ENCODE measurements at places on chromosomes 3 and 15. TPM values are rescaled to one million over a fixed set of nuclear protein-coding genes. Genes with fewer than 3 reads are reported as not detected.
A peak's percentile ranks its signal among the peaks of the same experiment; 100 is the strongest.

GRCh38 chr3:134295930-134296329, 45.3 kb upstream of the RYK start:
- DNase-seq, result no peak

DNA sequence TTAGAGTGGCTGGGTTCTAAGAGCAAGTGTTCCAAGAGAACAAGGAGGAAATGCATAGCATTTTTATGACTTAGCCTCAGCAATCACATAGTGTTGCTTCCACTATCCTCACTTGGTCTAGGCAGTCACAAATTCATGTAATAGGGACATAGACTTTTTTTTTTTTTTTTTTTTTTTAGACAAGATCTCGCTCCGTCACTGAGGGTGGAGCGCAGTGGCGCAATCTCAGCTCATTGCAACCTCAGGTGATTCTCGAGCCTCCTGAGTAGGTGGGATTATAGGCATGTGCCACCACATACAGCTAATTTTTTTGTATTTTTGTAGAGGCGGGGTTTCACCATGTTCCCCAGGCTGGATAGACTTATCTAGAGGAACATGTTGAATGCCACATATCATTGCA, 4.7 kb upstream of the GNB4 start:
- DNase-seq, result no peak

GRCh38 chr15:99057020-99057419, 47.9 kb upstream of the SYNM start:
- peak; percentile 20 for DNase-seq

DNA sequence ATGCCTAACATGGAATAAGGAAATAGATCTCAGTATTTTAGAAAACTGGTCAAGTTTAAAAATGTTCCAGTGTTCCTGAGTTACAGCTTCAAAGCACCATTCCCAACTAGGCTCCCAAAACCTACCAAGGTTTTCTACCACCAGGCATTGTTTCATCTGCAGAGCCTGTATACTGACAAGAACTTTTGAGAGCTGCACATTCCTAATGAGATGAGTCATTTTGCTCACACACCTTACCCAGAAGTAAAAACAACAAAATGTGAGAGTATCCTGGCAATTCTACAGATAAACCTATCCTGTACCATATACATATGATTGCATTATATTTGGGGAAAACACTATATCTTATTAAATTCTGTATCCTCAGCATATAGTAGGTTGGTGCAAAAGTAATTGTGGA, 90.7 kb downstream of the ATP8B4 start:
- DNase-seq, result no peak

DNA sequence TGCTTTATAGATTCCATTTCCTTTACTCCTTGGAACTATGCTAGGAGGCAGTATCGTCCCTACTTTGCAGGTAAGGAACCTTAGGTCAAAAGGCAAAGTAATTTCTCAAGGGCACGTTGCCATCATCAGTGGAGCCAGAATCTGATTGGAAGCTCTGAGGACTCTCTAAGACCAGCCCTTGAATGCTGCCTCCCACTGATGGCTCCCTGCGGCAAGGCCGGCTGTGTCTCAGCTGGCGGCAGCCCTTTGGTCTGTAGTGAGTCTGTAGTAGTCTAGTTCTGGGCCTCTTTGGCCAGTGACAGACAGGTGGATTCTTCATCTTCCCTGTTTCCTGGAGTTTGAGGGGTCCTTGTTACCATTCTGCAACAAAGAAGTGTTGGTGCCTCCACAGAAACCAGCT, 76.2 kb downstream of the PCCB start:
- no peak for DNase-seq

GRCh38 chr15:98815207-98815606, 166.9 kb downstream of the IGF1R start:
- no peak for DNase-seq

DNA sequence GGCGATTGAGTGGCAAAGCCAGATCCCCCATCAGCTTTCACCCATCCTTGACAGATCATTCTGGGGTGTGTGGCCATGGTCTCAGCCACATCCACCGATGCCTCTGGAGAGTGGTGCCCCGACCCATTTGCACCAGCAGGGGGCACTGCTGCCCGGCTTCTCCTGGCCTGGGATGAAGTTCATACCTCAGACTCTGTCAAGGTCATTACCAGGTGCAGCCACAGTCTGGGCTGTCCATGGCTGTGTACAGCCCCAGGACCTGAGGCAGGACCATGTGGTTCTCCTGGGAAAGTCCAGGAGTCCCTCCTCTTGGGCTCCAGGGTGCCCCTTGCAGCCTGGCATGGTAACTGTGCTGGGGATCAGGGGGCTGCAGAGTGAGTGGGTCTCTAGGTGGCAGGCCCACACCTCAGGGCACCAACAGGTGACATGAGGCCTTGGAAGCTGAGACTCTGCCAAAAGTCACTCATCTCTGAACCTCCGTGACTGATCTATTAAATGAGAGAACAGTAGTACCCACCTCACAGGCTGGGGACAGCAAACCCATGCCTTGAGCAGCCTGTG, 67.2 kb downstream of the CACNA2D2 start:
- DNase-seq, result peak; percentile 89

DNA sequence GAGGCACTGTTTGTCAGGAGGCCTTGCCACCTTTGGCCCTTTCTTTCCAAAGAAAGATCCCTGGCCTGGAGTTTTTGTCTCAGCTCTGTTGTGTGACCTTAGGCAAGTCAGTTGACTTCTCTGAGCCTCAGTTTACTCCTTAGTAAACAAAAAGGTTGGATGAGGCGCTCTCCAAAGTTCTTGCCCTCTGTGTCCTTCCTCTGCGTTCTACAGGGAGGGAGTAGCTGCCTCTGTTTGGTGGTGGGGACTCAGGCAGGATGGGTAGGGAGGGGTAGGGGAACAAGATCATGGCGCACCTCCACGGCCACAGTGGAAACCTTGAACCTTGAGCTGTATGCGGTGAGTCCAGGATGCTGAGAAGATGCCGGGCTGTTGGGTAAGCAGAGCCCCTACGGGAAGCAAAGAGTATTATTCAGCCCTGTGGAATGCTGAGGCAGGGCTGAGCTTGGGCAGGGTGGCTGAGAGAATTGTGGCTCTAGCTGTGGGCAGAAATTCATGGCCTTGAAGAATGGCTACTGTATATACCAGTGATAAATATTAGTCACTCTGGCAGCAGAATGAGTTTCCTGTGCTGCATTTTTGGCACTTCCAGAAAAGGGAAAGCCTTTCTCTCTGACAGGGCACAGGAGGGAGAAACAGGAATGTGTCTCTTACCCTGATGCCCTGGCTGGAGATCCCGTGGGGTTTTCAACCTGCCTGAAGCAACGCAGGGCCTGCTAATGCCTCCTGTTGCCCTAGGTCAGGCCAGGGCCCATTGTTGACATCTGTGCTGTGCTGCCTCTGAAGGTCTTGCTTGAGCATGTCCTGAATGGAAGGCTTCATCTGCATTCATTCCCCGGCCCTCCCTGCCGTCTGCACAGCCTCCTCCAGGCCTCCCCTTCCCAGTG, 39.9 kb downstream of the SMAD3 start:
- no peak for DNase-seq

GRCh38 chr15:85624291-85624801, 170.4 kb downstream of the KLHL25 start:
- no peak for DNase-seq

GRCh38 chr3:66098436-66098835, 59.7 kb upstream of the MAGI1 start:
- no peak for DNase-seq

DNA sequence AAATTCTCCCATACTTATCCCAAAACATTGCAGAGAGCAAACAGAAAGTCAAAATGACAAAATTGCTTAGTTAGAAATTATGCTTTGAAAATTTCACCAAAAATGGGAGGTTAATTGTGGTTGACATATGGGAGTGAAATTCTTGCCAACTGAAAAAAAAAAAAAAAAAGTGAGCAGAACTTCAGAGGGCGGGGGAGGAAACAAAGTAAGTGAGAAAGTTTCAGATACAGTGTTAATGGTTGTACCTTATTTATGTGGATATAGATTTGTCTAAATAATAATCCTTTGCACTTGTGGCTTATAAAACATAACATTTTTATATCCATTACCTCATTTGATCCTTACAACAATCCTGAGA, 91.5 kb upstream of the RAP2B start:
- no peak for DNase-seq

Gene FRMD5
- total RNA-seq, result 14.1 TPM

Gene GRAMD1C
- 2.6 TPM for total RNA-seq

Gene GUCA1C
- total RNA-seq, result not detected

Gene SNTN
- not detected for total RNA-seq

Gene RARB
- not detected for total RNA-seq

Gene NR1I2
- total RNA-seq, result 2.8 TPM

Data from WTC11 (cell line).